ENCODE measurements at places on chromosomes 1 and 21.

DNA sequence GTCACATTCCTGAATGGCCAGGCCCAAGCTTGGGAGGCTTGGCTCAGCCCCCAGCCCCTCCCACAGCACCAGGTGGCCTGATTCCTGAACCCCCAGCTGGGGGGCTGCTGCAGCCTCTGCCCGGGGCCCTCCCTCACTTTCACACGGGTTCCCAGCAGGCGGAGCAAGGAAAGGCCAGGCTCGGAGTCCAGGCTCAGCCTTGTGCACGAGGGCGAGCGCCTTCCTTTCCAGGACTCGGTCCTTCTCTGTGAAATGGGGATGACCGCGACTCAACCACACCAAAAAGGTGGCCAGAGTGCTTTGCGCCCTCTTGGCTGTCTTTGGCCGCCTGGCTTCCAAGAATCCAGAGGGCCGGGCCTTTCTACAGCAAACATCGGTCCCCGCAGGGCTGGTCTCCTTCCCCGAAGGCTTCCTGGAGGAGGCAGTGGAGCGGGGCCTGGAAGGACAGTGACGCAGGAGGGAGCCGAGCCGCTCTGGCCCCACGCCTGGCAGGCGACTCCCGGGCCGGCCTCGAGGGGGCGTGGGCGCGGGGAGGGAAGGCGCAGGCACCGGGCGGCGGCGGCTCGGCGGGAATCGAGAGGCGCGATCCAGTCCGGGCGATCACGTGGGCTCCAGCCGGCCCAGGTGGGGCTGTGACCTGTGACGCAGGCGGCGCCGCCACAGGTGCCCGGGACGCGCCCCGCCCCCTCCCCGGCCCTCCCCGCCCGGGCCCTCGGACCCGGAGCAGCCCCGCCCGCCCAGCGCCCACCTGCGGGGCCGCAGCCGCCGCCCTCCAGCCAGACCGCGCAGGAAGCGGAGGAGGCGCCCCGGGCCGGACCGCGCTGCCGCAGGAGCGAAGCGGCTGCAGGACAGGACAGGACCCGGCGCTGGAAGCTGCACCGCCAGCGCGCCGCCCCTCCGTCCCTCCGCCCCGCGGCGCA, at the start of gene ARHGEF16:
ARHGEF16 (plus strand) TSS at position 775 of the 920 bp plus-strand sequence. CDS start 8,420 bp downstream, outside the sequence.
- no peak for DNase-seq

DNA sequence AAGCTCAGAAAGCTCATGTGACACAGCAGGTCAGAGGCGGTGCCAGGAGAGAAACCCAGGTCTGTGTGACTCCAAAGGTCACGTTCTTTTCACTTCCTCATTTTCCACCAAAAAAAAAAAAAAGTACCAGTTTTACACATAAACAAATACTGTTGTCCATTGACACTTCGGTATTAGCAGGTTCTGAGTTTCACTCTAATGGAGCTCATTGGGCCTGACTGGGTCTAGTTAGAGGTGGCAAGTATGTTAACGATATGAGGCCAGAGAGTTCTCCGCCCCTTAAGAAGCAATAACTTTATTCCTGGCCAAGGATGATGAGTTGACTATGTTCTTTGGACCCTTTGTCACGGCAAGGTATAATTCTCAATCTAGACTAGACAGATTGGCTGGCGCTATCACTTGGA, 30.0 kb upstream of the SDE2 start:
- no peak for DNase-seq

DNA sequence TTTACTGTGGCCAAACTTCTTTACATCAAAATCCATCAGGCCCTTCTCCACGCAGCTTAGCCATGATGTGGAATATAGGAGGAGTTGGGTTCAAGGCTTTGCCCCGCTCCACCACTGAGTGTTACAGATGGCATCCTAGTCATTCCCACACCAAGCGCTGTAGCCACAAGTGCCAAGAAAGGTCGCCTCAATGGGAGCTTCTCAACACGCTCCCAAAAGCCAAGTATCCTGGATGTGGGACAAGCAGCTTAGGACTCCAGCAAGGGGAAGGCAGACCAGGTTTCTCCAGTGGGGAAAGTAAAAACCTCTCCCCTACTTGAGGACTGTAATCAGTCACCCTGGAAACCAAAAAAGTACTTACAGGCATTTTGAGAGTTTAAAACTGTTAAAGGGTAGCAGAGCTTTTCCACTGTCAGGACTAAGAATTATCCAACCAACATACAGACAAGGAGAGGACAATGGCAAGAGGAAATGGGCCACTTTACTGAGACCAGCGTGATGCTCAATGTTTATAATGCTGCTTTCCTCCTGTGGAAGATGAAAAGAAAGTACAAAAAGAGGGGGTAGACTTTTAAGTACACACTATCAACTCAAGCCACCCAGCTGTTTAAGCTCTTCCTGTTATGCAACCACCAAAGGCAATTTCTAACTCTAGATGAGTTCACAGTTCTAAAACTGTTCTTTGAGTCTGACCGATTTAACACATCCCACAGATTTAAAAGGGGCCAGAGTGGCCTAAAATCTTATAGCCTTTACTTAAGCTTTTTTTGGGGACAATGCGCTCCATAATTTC, 120.7 kb upstream of the KRTAP19-8 start:
- DNase-seq = no peak

- no peak for DNase-seq
These were observed 307.3 kb downstream of the PTPRU start for GRCh38 chr1:29543586-29543985.

DNA sequence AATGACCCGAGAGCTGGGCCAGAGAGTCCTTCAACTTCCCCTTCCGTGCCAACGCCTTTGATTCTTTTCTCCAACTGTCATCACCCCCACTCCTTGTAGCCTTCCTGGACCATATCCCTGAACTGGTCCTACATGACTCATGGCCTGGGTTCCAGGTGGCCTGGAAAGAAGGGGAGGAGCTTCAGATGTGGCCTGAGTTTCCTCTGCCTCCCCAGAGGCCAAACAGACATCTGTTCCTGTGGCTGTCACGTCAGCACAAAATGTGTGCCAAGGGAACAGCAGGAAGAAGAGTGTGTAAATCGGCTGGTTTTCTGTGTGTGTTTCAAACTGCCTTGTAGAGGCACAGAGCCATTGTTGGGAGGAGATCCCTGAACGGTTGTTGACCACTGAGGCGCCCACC, 24.9 kb upstream of the KIRREL1 start:
- DNase-seq = peak; percentile 54

- DNase-seq = no peak
These were observed 182.3 kb upstream of the TMEM51 start for GRCh38 chr1:14971221-14971620.

GRCh38 chr1:94305704-94306103, 68.3 kb upstream of the ARHGAP29 start:
- peak; percentile 60 for DNase-seq

DNA sequence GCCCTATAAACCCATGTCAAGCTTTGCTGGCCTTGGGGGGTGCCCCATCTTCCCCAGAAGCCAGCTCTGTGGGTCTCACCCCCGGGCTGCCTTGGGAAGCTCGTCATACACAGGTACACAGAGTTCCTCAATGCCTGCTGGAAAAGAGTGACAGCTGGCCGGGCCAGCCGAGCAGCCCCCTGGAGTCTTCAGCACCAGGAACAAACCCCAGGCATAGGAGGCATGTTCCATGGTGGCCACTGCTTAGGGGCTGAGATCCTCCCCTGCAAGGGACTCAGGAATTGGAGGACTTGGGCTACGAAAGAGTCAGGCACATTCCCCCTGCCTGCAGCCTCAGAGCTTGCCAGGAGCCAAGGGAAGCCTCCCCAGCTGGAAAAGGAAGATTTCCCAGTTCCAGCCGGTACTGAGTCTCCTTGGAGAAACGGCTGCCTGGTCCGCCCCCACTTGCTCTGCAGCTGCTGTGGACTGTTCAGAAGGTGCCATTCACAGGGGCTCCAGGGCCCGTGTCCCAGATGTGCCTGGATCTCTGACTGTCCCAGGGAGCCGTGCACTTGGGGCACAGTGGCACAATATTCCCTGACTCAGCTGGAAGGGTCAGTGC, 89.5 kb downstream of the STUM start:
- no peak for DNase-seq

DNA sequence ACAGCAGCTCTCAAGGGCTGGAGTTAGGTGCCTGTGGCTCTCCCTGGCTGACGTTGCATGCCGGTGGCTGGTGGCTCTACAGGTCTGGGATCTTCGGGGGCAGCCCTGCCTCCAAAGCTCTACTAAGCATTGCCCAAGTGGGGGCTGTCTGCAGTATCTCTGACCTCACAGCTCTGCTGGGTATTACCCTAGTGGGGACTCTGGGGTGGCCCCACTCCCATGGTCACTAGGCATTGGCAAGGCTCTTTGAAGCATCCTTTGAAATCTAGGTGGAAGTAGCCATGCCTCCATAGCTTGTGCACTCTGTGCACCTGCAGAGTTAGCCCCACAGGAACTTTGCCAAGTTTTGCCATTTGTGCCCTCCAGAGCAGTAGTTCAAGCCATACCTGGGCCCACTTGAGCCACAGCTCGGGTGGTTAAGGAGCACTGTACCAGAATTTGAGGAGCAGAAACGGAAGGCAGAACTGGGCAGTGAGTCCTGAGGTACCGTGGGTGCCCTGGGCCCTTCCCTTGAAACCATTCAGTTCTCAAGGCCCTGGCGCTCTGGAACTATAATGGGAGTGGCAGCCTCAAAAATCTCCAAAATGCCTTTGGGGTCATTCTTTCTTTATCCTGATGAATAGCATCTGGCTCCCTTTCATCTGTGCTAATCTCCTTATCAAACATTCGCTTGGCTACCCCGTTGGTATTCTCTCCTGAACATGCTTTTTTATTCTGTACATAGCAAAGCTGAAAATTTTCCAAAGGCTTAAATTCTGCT, 15.4 kb downstream of the GJA4 start:
- no peak for DNase-seq

DNA sequence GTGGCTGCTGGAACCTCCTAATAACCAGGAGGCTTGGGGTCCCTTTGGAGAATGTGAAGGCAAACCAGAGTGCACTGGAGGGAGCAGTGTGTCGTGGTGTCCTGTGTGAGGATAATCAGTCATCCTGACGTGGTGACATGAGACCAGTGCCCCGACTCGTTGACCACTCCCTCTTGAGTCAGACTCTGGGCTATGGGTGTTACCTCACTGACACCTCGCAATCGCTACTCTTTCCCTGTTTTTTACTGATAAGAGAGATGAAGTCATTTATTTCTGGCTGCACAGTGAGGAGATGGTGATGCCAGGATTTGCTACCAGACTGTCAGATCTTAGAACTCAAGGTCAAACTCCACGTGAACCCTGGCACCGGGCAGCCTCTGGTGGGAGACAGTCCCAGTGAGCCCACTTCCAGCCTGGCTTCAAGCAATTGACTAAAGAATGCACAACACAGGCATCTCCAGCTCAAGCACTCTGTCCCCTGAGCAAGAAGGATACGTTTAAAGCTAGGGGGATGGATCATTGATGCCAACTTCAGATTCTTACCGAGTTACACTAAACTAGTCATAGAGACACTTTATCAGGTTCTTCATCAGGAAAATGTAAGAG, 30.3 kb downstream of the UBASH3A start:
- DNase-seq = no peak

DNA sequence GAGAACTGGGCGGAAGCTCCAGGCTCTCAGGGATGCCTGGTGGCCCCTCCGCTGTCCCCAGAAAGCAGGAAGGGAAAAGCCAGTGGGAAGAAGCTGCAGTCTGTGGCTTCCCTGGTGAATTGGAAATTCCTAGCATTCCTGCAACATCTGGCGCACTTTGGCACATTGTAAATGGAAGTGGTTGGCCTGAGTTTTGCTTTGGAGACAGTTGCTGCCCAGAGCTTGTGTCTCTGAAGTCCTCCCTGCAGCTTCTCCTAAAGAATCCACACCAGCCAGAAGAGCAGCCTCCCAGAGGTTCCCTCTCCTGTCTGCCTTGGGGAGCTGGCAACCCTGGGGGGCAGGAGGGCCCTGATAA, 48.2 kb downstream of the ARHGEF10L start:
- DNase-seq = no peak

DNA sequence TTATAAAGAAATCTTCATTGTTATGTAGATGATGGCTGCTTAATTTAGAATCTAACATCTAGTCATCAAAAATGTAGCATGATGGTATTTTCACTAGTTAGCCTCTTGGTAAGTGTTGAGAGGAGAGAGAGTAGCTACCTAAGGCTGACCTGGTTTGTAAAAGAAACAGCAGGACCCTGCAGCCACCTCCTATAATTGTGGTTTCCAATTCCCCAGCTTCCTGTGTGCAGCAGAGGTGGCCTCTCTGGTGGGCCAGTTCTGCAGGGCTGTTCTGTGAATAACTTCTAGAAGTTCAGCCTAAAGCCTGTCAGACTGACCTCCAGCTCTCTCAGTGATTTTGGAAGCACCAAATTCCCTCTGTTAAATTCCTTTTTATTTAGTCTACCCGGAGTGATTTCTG, 246.4 kb upstream of the LRRC7 start:
- DNase-seq = no peak

DNA sequence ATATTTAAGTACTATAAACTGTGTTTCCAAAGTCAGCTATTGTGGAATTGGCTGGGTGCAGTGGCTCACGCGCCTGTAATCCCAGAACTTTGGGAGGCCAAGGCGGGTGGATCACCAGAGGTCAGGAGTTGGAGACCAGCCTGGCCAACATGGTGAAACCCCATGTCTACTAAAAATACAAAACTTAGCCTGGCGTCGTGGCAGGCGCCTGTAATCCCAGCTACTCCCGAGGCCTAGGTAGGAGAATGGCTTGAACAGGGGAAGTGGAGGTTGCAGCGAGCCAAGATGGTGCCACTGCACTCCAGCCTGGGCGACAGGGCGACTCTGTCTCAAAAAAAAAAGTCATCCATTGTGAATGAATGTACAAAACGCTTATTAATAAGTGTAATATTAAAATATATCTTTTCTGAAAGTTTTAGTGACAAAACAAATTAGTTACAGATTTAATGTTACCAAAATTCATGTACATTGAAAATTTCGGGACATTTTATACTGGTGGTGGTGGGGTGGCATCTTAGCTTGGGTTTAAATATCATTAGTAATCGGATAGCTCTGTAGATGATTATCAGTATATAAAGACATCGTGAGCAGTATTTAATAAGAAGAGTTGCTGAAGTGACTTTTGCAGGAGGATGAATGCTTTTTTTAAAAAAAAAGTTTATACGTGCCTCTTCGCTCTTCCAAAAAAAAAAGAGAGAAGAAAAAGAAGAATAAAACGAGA, 503 bp upstream of the SRSF11 start:
- no peak for DNase-seq

- no peak for DNase-seq
These were observed 72.4 kb upstream of the IFNAR2 start for GRCh38 chr21:33157303-33157702.

GRCh38 chr1:157410457-157410856, 141.9 kb downstream of the FCRL5 start:
- DNase-seq = no peak

- no peak for DNase-seq
These were observed 18.1 kb upstream of the LBR start for GRCh38 chr1:225445639-225446594.

DNA sequence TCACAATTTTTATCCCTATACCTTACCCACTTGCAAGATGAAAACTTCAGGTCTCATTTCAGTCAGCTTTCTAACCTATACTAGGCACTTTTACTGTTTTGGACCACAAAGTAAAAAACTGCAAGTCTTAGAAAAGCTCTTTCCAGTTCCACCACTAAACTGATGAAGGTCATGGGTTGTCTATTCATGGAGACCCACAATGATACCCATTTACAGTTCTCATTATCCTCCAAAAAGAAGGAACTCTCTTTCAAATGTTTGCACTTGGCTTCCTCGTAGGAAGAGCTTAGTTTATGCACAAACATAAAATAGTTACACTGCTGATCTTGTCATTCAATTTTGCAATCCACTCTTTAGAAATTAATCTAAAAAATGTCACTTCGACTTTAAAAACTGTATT, 9.3 kb downstream of the ZNF281 start:
- DNase-seq = no peak

- no peak for DNase-seq
These were observed 1.0 kb downstream of the FAM78B start for GRCh38 chr1:166165661-166166328.

- no peak for DNase-seq
These were observed 57.2 kb upstream of the COL6A2 start for GRCh38 chr21:46040707-46041106.

- no peak for DNase-seq
These were observed 15.2 kb downstream of the TTC3 start for GRCh38 chr21:37088186-37088735.
